ENCODE measurements at places on chromosomes 2 and 18. TPM values are rescaled to one million over a fixed set of nuclear protein-coding genes. Genes with fewer than 3 reads are reported as not detected.

The IL36B gene
- total RNA-seq: not detected

The TAF1B gene
- total RNA-seq: 29.4 TPM

The RND3 gene
- total RNA-seq: 132 TPM

The RAB6C gene
- total RNA-seq: not detected

The C2orf80 gene
- not detected for total RNA-seq

The DCDC2C gene
- not detected for total RNA-seq

The MALT1 gene
- 8.8 TPM for total RNA-seq

The TNS1 gene
- 35.6 TPM for total RNA-seq

The GREB1 gene
- 0.23 TPM for total RNA-seq

The RNF152 gene
- 27.5 TPM for total RNA-seq

The NAT8 gene
- total RNA-seq: not detected

The LAMA3 gene
- 7.1 TPM for total RNA-seq

The TMX3 gene
- 69.7 TPM for total RNA-seq

The CYP26B1 gene
- 1.1 TPM for total RNA-seq

The IL18RAP gene
- total RNA-seq: not detected

The RGPD3 gene
- not detected for total RNA-seq

The ARHGAP15 gene
- not detected for total RNA-seq

The AKAIN1 gene
- not detected for total RNA-seq

The MOB4 gene
- 24.0 TPM for total RNA-seq

The HAAO gene
- 0.60 TPM for total RNA-seq

The WDR43 gene
- total RNA-seq: 60.6 TPM

The KLHL41 gene
- total RNA-seq: 0.21 TPM

Measured in endothelial cell of umbilical vein (primary cell).